ENCODE measurements at places on chromosomes 13 and 19.

DNA sequence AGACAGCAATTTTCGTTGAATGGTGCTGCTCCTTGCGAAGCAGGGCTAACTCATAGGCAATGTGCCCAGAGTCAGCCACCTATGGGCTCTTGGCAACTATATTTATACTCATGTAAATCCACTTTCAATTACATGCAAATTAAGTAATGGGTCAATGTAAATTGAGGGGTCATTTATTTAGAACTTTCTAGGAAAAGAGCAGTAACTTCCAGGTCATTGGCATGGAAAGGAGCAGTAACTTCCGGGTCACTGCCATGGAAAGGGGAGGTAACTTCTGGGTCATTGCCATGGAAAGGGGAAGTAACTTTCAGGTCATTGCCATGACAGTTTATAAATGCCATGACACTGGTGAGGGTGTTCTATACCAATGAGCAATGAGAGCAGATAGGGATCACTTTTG, 11.6 kb downstream of the KLK4 start:
- DNase-seq: no peak

DNA sequence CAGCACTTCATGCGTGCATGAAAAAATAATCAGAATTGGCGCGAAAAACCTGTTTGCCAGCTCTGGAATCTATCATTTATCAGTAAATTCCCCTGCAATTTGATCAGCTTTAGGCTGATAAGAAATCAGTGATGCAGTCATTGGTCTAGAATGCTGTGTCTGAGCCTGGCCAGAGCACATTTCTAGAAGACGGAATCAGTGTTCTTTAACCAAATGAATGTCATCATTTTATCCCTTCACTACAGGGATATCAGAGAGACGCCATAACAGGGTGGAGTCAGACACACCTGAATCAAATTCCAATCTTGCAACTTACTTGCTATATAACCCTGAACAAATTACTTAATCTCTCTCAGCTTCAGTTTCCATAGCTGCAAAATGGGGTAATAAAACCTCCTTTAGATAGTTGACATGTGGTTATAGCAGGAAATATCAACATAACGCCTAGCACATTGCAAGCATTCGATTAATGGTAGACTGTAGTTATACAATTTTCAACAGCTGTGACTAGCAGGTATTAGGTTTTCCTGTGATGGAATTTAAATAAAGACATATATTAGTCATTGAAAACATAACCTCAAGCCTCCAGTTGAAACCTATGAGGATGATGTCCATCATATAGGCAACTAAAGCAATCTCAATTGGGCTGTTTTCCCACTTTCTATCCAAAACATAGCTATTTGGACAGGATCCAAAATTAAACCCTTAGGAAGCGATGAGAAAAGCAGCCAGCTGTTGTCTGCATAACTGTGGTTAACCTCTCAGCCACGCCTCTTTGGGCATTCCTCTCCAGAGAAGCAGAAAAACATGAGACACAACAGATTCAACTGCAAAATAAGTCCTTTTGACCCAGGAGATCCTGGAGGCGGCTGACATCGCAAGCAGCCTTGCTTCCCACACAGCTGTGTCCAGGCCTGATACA, 51.6 kb upstream of the UBL3 start:
- DNase-seq: peak; percentile 74

GRCh38 chr13:96726651-96727050, 267.6 kb downstream of the OXGR1 start:
- no peak for DNase-seq

DNA sequence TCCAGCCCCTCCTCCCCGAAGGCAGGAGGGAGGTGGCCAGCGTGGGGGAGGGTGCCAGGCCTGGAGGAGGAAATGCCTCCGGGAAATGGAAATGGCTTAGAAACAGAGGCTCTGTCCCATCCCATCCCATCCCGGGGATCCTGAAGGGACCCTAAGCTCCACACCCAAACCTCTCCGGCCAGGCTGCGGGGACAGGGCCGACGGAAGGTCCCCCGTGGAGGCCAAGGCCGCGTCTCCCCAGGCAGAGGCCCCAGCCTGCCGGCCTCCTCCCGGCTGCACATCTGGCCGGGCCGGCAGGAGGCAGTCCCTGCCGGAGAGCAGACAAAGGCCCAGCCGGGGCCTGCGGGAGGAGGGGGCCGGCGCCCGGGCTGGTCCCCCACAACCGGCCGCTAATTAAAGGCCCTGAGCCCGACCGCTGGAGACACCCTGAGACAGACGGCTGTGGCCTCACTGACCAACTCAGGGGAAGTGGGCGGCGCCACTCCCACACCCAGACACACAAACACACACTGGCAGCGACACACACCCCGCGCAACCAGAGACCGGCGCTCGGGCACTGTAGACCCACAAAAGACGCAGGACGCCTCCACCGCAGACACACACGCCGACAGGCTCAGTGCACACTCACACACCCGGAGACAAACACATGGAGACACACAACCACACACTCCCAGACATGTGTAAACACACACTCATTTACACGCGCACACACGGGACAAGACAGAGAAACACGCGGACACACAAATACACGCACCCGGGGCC, 1.1 kb downstream of the ADAMTS10 start:
- no peak for DNase-seq

GRCh38 chr19:1266916-1267476, 2.1 kb upstream of the CIRBP start:
- no peak for DNase-seq

- no peak for DNase-seq
These were observed 1639.9 kb downstream of the EFNB2 start for GRCh38 chr13:104895521-104895920.

DNA sequence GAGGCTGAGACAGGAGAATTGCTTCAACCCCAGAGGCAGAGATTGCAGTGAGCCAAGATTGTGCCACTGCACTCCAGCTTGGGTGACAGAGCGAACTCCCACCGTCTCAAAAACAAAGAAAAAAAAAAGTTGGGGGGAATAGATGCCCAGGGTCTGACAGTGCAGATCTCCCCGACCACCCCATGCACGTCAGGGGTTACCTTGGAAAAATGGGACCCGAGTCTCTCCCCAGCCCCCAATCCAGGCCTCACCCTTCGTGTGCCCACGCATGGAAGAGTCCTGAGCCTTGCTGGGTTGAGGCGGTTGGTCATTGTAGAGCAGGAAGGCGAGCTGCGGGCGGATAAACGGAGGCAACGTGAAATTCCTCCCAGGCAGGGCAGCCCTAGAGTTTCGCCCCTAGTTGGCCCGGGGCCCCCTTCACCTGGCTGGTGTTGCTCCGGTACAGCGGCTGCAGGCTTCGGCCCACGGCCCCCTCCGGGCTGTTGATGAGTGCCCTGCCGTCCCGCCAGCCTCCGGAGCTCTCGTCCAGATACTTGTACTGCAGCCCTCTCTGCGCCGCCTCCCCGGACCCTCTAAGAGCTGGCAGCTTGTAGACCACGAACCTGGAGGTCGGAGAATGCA, 588 bp downstream of the DNASE2 start:
- DNase-seq: no peak

DNA sequence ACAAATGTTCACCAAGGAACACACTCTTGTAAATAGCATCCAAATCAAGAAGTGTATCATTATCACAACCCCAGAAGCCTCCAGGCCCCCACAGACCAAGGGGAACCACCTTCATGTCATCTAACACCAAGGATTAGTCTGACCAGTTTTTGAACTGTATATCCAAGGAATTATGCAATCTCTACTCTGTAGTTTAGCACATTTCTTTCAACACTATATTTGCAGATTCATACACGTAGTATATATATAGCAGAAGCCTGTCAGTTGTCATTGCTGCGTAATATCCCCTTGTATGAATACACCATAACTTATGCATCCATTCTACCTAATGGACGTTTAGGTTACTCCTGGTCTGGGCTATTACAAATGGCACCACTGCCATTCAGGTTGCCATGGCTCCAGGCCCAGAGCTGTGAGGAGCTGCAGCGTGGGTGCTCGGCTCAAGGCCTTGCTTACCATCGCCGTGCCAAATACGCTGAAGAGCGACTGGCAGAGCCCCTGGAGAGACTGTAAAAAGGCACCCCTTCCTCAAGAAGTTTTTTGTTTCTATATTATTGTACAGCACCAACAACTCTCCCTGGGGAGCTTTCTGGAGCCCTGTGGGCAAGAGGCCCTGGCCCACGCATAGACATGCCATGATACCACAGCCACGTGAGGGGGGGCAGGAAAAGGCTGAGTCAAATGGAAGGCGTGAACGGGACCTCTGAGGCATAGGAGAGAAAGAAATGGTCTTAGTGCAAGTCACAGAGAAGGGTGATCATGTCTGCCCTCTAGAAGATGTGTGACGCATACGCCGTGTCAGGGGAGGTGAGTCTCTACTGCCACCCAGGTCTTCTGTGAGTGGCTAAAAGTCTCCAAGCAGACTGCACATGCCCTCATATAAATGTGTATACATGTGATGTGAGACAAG, 10.8 kb downstream of the LATS2 start:
- no peak for DNase-seq

- DNase-seq: no peak
These were observed 261.7 kb downstream of the MTUS2 start for GRCh38 chr13:29081697-29082440.

GRCh38 chr19:58386576-58387337, at the start of gene RPS5:
Gene RPS5 (plus strand): TSS chr19:58387269. CDS start chr19:58388138, 869 bp downstream.
- DNase-seq: peak; percentile 98

DNA sequence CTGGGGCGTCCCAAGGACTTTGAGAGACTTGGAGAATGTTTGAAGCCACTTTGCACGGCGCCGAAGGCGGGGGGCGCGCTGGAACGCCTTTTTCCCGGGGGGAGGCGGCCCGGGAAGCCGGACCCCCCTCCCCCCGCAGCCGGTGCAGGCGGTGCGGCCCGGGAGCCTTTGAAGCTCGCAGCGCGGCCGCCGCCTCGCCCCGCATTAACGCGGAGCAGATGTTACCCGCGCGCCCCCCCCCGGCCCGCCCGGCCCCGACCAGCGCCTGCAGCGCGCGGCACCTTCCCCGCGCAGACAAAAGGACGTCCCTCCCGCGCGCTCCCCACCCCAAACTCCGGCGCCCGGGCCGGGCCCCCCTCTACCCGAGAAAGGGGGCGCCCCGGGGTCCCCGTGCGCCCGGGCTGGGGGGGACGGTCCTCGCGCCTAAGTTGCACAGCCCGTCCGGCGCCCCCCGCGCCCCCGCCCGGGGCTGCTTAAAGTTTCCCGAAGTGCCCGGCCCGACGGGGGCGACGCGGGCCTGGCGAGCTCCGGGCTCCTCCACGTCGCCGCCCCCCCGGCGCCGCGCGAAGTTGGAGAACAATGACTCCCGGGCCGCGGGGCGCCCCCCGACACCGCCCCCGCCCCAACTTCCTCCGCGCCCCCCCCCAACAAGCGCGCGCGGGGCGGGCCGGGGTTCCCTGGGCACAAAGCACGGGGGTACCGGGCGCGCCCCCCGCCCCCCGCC, 685 bp downstream of the TCF3 start:
- DNase-seq: no peak

DNA sequence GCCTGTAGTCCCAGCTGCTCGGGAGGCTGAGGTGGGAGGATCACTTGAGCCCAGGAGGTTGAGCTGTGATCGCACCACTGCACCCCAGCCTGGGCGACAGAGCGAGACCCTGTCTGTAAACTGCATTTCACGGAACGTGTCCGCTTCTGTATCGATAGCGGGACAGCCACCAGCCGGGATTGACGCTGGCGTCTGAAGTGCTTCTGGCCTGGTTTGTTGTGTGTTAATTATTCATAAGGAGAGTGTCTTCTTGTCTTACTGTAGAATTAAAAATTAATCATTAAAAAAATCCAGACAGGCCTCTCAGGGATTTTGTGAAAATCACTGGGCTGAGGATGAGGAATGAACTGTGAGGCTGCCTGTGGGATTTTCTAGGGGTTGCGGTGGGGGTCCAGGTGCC, 16.2 kb upstream of the MISP start:
- DNase-seq: no peak

GRCh38 chr13:90673746-90674145, 673.7 kb upstream of the MIR17HG start:
- DNase-seq: no peak

DNA sequence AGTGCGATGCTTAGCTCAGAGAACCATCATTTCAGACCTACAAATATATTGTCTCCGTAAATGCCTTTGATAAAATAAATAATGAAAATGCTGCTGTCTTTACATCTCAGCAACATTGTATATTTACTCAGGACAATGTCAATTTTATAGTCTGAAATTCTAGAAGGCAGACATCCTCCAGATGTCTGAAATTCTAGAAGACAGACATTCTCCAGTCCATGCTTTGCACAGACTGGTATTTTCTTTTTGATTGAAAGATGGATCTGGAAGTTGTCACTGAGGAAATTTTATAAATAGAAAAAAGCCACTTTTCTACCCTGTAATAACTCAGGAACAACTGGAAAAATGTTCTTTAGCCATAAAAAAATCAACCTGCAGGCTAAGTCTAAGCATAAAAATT, 2293.3 kb downstream of the PCDH9 start:
- no peak for DNase-seq

DNA sequence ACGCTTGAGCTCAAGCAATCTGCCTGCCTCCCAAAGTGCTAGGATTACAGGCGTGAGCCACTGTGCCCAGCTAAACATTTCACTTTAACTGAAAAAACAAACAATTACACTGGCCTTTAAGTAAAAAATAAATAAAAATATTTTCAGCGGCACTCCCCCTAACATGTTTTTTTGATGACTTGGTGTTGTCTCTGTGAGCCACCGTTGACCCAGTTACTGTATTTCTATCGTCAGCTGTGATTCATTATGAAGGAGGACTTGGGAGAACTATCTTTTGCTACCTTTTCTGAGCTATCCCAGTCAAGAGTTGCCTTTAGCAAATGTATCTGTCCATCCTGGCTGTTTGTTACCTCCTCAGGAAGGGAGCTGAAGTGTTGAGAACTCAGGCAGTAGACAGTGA, 18.5 kb upstream of the C19orf33 start:
- DNase-seq: no peak

DNA sequence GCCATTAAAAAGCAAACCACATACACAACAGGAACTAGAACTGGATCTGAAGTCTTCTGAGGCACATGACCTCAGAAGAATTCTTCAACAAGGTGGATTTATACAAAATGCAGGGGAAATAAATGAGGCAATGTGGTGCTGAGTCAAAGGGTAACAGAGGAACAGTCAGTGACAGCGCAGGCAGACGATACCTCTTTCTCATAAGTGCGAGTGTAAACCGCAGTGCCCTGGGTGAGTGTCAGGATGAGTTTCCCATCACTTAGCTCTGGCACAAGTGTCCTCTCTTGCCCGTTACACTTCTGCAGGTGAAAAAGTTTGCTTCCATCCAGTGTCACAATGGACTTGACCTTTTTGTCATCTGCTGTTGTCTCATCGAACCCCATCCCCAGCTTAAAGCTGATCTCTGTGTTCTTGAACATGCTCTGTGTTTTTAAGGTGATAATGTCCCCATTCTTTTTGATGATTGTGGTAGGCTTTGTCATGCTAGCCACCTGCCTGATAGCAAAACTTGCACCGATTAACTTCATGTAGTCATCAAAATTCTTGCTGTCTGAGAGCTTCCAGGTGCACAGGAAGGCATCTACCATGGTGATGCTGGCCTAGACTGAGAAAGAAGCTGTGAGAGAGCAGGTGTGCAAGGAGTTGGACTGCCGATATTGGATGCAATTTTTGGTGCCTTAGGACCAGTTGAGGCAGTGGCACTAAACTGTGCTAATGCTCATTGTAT, 97.3 kb downstream of the AKAP11 start:
- no peak for DNase-seq

GRCh38 chr19:29568036-29569025, 37.8 kb upstream of the POP4 start:
- no peak for DNase-seq
